ENCODE measurements at places on chromosomes 3 and 15.
A peak's percentile ranks its signal among the peaks of the same experiment; 100 is the strongest.

- DNase-seq: no peak
These were observed 198.7 kb upstream of the PFN2 start for GRCh38 chr3:150169330-150169940.

DNA sequence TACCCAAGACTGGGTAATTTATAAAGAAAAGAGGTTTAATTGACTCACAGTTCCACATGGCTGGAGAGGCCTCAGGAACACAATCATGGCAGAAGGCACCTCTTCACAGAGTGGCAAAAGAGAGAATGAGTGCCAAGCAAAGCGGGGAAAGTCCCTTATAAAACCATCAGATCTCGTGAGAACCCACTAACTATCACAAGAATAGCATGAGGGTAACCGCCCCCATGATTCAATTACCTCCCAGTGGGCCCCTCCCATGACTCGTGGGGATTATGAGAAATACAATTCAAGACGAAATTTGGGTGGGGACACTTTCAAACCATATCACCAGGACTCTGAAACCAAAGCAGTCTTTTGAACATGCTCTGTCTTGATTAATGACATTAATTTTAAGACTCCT is 7.0 kb downstream of the RTP3 start:
- DNase-seq: no peak

DNA sequence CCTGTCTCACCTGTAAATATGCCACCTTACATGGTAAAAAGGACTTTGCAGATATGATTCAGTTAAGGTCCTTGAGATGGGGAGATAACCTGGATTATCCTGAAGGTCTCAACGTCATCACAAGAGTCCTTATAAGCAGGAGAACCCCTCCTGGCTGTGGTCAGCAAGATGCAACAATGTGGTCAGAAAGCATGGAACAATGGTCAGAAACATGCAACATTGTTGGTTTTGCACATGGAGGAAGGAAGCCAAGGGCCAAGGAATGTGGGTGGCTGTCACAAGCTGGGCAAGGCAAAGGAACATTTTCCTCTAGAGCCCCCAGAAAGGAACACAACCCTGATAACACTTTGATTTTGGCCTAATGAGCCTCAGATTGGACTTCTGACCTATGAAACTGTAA is 9.4 kb upstream of the SUMF1 start:
- DNase-seq: no peak

DNA sequence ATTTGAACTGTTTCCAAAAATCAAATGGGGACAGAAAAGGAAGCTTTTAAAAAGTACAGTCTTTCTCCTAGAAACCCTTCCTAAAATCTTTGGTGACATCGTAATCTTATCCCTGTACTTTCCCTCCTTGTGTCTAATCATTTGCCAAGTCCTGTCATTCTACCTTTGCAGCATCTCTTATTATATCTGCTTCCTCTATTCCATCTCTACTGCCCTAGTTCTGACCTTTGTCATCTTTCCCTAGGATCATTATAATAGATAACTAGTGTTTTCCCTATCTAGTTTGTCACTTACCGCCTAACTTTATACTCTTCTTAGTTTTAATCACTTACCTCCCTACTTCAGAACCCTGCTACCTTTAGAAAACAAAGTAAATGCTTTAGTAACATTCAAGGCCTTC is 11.6 kb downstream of the USP8 start:
- no peak for DNase-seq

DNA sequence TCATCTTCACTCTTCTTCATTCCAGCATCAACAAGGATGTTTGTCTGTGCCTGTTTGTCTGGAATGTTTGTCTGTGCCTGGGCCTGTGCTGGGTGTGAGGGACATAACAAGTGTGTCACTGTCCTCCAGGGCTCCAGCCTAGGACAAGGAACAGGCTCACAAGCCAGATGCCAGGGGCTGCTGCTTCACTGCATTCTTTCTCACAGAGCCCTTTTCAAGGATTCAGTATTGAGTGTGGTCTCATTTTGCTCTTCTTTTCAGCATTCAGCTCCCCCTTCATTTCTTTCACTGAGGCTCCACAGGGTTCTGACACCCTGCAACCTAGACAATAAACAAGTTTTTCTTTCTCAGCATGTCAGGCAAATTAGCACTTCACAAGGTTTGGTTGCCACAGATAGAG is 43.6 kb upstream of the KY start:
- no peak for DNase-seq

GRCh38 chr15:67803299-67803698 is 22.0 kb upstream of the SKOR1 start:
- no peak for DNase-seq

DNA sequence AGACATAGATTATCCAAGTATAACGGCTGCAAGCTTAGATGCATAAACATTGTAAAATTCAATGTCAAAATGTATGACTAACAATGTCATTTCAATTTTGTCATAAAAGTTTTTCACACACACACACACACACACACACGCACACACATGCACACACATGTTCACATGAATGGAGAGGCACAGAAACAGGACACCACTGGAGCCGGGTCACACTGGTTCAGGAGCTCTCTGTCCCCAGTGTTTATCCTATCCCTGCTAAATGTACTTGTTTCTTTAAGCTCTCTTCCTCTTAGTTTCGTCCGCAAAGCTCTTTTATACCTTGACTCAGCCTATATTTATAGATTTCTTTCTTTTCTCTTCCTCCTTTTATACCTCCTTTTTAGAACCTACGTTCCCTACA is 249.9 kb downstream of the CADPS start:
- peak; percentile 34 for DNase-seq

DNA sequence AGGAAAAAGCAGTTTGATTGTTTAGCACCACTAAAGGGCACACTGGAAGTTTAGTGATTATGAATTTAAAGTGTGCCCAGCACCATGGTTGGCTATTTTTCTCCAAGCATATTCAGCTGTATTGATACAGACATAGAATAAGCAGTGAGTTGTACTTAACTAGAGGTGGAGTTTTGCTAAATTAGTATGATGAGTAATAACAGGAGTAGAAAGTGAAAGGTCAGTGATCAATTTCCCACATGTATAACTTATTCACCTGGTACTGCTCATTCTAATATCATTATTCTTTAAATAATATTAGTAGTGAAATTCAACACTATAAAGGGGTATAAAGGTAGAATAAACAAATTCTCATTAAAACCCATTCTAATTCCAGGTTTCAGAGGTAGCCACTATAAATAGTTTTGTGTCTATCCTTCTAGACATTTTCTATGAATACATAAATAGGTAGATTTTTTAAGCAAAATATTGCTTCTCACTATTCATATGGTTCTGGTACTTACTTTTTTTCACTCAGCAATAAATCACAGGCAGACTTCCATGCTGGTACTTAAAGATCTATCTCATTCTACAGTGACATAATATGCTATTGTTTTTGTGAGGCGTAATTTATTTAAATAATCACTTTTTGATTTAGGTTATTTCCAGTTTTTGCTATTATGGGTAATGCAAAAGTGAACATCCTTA is 732.9 kb downstream of the VGLL3 start:
- DNase-seq: no peak

DNA sequence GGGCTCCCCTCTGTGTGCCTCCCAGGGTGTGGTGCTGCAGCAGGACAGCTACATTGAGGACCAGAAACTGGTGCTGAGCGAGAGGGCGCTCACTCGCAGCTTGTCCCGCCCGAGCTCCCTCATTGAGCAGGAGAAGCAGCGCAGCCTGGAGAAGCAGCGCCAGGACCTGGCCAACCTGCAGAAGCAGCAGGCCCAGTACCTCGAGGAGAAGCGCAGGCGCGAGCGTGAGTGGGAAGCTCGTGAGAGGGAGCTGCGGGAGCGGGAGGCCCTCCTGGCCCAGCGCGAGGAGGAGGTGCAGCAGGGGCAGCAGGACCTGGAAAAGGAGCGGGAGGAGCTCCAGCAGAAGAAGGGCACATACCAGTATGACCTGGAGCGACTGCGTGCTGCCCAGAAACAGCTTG is 53.7 kb downstream of the KLHL25 start:
- no peak for DNase-seq

GRCh38 chr3:124666067-124666466 is 64.2 kb upstream of the UMPS start:
- DNase-seq: no peak

GRCh38 chr15:75694241-75695182 is 18.1 kb downstream of the CSPG4 start:
- DNase-seq: peak; percentile 76

- DNase-seq: no peak
These were observed 24.4 kb upstream of the TNFAIP8L3 start for GRCh38 chr15:51119120-51119519.

GRCh38 chr3:82424031-82424339 is 662.5 kb upstream of the GBE1 start:
- no peak for DNase-seq

- DNase-seq: peak; percentile 49
These were observed 104.2 kb upstream of the CLSTN2 start for GRCh38 chr3:139830817-139831216.

GRCh38 chr3:61032991-61033390 is 218.3 kb downstream of the FHIT start:
- no peak for DNase-seq

- no peak for DNase-seq
These were observed 8.7 kb downstream of the NPAP1 start for GRCh38 chr15:24684313-24684712.

DNA sequence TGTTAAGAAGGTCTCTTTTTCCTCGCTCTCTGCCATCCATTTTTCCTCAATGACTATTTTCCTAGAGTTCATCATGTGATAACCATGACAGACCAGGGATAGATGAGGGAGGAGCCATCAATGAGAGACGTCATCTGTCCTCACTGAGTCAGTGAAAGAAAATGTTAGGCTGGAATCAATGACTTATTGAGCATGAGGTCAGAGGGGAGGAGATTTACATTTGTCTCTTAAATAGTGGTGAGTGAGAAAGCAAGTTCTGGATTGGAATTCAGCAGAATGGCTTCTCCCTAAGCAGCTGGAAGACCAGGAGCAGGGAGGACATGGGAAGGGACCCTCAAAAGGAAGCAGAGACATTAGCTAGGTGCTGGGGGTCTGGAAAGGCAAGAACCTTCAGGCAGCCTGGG is 28.2 kb upstream of the USP3 start:
- no peak for DNase-seq

GRCh38 chr3:196633555-196634151 is 5.8 kb upstream of the NRROS start:
- no peak for DNase-seq

- DNase-seq: no peak
These were observed 311.5 kb downstream of the RORA start for GRCh38 chr15:60917461-60918145.

DNA sequence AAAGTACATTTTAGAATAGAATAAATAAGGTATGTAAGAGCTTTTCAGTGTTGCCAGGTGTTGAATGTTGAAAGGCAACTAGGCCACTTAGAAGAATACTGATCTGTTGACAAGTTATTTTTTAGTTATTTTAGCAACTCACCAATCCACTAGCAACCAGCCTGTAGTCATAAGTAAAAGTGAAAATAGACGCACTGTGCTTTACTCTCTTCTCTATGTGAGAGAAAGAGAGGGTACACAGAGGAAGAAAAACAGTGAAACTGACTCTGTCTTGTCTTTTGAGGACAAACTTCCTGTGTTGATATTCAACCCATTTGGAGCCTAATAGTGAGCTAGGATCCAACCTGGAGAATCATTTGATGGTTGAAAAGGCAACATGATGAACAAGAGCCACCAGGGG is 327.1 kb upstream of the GOLIM4 start:
- no peak for DNase-seq

GRCh38 chr15:63057468-63058345 is 15.2 kb downstream of the TPM1 start:
- no peak for DNase-seq

- no peak for DNase-seq
These were observed 139.8 kb downstream of the RAB11A start for GRCh38 chr15:66008940-66009562.

DNA sequence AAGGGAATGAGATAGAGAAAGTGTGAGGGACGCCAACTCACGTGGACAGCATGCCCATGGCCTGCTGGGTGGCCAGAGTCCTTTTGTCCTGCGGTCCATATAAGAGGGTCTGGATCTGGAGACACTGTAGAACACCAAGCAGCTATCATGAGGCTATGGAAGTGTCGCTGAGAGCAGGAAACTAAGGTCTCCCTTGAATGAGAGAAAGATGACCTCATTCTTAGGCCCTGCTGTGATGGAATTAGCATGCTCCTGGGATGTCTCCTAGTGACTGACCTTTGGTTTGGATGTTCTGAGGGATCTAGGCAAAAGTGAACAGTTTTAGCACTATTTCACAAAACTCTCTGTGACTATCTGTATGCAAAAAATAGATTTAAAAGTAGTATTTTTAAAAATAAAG is 34.4 kb downstream of the SYNM start:
- DNase-seq: no peak

- DNase-seq: peak; percentile 91
These were observed 12.4 kb upstream of the CACNA2D2 start for GRCh38 chr3:50515565-50516439.

GRCh38 chr3:63791974-63792373 is 27.1 kb upstream of the C3orf49 start:
- DNase-seq: peak; percentile 15

All from kidney (tissue), 22 donors.